ENCODE measurements at places on chromosomes 12 and 14.

DNA sequence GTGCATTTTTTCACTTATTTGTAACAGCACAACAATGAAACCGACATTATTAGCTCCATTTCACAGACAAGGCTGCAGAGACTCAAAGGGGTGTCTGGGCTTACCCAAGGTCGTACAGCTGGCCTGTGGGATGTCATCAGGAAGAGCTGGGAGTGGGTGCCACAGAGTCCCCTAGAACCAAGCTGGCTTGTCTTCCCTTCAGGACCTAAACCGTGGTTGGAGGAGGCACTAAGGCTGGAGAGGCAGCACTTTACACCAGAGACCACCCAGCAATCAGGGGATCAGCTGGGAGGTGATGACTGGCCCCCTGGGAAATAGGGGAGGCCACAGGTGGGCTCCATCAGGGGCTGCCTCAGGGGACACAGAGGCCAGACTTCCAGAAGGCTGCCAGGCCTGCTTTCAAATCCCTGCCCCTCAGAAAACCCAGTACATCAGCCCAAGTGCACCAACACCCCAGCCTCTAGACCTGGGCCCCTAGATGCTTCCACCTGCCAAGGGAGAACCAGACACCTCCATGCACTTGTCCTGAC is 28.3 kb downstream of the DIO3 start:
- no peak for DNase-seq

DNA sequence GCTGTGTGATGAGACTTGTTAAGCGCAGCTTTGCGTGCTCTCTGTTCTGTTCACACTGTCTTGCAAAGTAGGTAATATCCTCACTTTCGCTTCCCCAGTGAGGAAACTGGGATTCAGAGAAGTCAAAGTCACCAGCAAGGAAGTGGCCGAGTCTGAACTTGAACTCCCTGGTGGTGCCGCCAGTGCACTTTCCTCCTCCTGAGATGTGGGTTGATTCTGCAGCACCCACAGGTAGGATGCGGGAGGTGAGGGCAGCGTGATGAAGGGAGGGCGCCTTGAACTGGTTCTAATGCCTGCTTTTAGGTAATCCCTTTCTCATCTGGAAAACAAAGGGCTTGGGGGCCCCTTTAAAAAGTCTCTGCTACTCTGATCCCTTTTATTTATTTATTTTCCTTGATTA is 54.9 kb upstream of the IGF1 start:
- no peak for DNase-seq

GRCh38 chr12:42552822-42553221 is 36.7 kb downstream of the PRICKLE1 start:
- DNase-seq = no peak

- no peak for DNase-seq
Measured at GRCh38 chr12:132083614-132083940, 60.5 kb downstream of the DDX51 start.

GRCh38 chr12:117034701-117035151 is 64.5 kb downstream of the TESC start:
- no peak for DNase-seq

DNA sequence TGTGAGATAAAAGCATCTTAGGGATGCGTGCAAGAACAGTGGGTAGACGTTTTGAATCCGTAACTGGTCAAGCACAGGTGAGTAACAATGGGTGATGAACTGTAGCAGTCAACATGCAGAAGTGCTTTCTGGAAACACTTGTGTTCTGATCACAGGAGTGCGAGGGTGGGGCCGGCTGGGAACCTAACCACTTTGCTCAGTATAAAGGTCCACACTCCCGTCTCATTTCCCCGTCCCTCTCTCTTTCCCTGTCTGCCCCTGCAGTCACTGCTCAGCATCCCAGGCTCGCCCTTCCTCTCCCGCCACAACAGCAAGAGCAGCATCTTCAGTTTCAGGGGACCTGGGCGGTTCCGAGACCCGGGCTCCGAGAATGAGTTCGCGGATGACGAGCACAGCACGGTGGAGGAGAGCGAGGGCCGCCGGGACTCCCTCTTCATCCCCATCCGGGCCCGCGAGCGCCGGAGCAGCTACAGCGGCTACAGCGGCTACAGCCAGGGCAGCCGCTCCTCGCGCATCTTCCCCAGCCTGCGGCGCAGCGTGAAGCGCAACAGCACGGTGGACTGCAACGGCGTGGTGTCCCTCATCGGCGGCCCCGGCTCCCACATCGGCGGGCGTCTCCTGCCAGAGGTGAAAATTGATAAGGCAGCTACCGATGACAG is 127.1 kb downstream of the FIGNL2 start:
- DNase-seq = peak; percentile 9

GRCh38 chr12:14185427-14186192 is 179.9 kb upstream of the ATF7IP start:
- DNase-seq = peak; percentile 37

DNA sequence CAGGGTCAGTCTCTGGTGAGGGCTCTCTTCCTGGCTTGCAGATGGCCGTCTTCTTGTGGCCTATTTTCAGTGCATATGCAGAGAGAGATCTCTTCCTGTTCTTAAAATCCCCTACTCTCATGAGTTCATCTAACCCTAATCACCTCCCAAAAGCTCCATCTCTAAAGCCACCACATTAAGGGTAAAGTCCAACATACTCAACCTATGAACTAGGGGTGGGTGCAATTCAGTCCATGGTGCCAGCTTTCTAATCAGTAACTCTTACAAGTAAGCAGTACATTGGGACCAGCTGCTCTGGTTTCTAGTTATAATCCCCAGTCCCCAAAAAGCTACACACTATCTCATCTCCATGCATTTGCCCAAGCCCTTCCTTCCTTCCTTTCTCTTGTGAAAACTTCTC is 365.1 kb downstream of the MED13L start:
- no peak for DNase-seq

DNA sequence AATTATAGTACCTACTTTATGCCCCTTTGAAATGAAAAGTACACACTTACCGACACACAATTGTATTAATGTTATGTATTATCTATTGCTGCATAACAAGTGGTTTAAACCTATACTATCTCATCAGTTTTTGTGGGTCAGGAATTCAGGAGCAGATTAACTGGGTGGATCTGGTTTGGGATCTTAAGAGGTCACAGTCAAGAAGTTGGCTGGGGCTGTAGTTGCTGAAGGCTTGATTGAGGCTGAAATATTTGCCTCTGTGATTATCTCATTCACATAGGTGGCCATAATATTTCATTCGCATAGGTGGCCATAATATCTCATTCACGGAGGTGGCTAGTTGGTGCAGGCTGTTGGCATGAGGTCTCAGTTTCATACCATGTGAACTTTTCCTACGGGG is 5.7 kb downstream of the METTL25 start:
- DNase-seq = no peak

DNA sequence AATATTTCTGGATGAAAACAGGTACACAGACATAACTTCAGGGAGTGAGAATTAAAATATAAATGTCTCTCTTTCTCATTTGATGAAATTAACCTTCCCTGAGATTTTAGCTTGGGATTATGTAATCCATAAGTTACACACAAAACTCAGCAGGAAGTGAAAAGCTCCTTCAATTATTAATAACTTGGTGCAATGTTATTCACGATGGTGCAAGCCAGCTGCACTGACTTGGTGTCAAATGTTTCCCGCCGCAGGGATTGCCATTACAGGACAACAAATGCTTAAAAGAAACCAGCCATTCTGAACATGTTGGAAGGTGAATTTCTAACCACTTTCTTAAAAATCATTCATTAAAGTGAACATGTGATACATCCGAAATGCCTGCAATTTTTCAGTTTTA is 250.4 kb downstream of the FOXN3 start:
- DNase-seq = no peak

DNA sequence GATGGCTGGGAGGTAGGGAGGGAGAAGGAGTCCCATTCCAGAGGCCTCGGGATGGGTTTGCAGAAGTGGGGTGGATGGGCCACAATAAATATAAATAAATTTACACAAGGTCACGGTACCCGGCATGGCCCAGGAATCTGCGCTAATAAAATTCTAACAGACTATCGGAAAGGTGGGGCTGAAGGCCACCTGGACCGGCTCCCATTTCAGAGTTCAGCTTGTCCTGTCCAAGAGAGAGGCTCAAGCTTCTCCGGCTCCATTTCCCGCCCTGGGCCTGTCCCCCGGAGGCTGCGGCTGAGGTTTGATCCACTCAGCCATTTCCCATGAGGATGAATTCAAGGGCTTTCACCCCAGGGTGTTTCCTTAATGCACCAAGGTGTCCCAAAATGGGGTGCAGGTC is 30.2 kb downstream of the FOXN4 start:
- no peak for DNase-seq

DNA sequence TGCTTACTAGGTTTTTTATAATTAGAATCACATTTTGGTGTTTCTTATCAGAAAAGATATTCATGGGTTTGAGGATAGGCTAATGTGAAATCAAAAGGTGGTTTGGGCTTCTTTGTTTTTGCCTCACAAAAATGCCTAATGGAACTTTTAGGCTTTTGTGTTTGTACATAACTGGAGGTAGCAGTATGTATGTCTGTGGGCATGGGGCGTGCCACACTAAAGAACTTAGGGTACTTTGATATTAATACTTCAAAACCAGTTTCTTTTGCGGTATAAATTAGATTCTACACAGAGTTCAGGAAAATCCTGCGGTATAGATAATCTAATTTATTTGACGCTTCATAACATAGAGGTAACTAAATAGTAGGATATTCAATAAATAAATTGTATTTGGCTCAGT is 1.9 kb downstream of the ETV6 start:
- peak; percentile 30 for DNase-seq

DNA sequence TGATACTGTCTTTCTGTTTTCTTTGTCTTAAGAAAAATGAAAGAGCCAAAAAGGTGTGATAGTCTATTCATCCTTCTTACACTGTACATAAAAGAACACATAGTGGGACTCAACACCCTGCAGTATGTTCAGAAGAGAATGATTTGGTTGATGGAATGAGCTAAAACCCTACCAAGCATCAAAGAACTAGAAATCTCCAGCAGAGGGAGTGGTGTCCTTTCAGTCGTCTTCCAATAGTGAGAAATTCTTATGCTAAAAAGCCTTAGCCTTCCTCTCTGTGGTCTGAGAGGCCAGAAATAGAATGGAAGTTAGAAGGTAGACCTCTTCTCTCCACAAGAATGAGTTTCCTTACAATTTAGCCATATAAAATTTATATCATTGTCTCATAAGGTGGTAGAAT is 393.4 kb upstream of the SEL1L start:
- DNase-seq = no peak

GRCh38 chr14:64123241-64123822 is 170.8 kb downstream of the ESR2 start:
- DNase-seq = no peak

- no peak for DNase-seq
Measured at GRCh38 chr12:1779783-1780182, 40.6 kb upstream of the LRTM2 start.

- DNase-seq = no peak
Measured at GRCh38 chr14:69077841-69078240, 75.1 kb downstream of the DCAF5 start.

- no peak for DNase-seq
Measured at GRCh38 chr12:24102676-24103075, 153.2 kb upstream of the SOX5 start.

DNA sequence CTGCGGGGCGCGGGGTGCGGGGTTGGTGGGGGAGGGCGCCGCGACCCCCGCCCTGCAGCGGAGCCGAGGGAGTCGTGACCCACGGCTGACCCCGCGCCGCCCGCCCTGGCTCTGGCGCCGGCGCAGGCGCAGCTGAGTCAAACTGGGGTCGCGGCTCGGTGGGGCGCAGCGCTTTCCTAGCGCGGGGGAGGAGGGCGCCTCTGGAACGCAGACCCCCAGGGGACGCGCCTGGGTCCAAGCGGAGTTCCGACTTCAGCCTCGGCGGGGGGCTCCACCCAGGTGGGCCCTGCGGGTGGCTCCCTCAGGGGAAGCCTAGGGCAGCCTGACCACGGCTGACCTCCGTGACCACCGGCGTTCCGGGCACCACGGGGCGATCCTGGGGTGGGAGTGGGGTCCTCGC is 467 bp upstream of the ANHX start:
- no peak for DNase-seq

- DNase-seq = no peak
Measured at GRCh38 chr12:104998423-104999346, 12.6 kb downstream of the NOPCHAP1 start.

GRCh38 chr12:52279422-52280318 is 5.2 kb downstream of the KRT86 start:
- DNase-seq = no peak

DNA sequence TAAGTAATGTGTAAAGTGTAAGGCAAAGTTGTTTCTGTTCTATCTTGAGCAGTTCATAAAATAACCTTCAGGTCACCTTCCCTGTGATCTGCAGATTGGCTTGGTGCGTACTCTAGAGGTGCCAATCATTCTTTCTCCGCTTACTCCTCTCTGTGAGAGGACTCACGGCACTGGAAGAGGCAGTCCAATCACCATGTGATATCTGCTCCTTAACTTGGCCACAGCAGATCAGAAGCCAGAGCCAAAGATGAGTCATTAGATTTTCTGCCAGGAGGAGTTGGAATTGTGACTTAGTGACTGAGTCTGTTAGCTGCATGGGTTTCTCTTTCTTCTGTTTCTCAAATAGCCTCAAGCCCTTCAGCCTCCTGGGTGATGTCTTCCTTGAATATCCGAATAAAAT is 165.5 kb downstream of the SLC41A2 start:
- DNase-seq = no peak

DNA sequence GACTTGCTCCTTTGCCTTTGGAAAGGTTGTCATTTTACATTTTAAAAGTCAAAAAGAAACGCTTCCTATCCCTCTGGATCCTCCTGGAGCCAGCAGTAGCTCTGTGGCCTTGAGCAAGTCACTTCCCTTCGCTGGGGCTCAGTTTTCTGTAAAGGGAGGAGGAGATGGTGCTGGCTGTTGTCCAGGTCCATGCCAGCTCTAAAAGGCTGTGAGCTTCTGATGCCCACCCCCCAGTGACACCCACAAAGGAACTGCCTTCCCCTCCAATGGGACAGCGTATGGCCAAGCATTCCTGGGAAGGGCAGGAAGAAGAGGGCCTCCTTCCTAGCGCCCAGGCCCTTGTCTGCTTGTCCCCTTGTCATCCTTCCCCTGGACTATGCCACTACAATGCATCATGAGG is 81.5 kb downstream of the NTF3 start:
- DNase-seq = no peak

GRCh38 chr12:125882141-125882540 is 816.9 kb downstream of the AACS start:
- DNase-seq = no peak

GRCh38 chr12:1428671-1429070 is 165.7 kb downstream of the FBXL14 start:
- DNase-seq = no peak

DNA sequence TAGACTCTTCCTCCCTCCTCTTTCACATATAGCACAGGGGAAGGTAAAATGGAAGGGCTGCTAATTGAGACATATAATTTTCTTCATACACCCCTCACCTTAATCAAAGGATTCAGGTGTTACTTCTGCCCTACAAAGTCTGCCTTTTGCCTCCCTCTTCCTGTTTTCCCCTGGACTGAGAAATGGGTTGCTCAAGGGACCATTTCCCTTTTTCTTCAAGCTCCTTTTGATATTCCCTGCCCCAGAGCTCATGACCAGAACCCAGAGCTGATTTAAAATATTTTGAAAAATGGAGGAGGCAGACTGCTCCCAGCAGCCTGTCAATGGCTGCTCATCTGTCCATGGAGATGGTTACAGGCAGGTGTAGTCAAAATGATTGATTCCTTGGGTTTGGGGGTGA is 6.3 kb upstream of the PIP4K2C start:
- no peak for DNase-seq

Data from CD4-positive, alpha-beta T cell treated with Interleukin-21 for 1 hour (primary cell).